Activated gamma-delta T cell treated with Interleukin-2 at 50 U/mL for 16 hours (primary cell): ENCODE measurements at places on chromosomes 2 and 18.

DNA sequence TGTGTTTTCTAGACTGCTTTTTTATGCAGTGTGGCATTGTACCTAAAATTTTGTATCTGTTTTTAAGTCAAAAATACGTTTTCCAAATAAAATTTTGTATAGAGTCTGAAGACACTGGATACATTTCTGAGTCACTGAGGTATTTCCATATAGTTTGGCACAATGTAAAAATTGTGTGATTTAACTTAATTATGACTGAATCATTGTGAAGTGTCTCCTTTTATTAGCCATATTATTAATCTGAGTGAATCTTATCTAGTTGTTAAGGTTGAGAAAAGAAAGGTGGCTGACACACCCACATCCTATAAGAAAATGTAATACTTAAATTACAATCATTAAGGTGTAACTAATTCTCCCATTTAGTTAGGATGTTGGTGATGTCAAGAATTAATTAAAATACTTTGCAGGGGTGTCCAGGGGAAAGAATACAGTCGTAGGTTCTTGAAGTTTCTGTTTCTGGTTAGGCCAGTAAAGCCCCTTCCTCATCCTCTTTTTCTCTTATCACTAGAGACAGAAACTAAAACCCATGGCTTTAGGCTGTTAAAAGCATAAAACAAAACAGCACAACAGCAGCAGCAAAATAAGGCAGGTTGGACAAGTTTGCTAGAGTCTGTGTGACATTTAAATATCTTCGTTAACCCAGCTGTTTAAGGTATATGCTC is 71.6 kb downstream of the UBE2E3 start:
- no peak for DNase-seq

DNA sequence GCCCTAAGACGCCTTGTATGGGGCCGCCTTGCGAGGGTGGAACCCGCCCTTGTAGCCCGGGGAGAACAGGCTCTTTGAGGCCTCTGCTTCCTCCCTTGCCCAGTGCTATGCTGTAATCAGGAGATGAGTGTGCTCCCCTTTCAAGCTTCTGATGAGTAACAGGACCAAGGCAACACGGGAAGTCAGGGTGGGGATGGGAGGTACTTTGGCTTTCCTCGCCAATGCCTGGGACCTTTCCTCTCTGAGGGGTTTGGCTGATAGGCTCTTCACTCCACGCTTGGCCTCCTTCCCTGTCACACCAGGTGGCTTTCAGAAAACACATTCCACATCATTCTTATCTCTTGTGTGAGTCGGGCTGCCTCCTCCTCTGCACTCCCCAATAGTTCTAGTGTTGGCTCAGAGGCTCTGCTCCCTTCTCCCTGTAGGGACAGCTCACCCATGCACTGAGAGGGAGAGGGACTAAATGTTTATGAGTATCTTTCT is 223.7 kb upstream of the TRIB2 start:
- DNase-seq: no peak

- no peak for DNase-seq
Measured at GRCh38 chr18:34121200-34121721, 103.5 kb downstream of the NOL4 start.

DNA sequence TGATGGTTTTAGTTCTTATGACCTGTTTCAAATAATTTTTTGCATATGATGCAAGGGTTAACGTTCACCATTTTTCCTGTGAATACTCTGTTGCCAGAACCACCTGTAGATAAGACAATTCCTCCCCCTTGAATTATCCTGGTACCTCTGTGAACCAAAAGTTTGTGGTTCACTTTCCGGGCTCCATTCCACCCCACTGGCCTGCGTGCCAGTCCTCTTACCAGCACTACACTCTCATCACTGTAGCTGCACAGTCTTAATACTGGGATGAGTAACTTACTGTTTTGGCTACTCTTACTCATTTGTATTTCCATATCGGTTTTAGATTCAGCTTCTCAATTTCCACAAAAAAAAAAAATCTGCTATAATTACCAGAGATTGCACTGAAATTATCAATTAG is 34.4 kb downstream of the AFG3L2 start:
- no peak for DNase-seq

GRCh38 chr2:161030260-161031063 is 129.8 kb upstream of the TANK start:
- no peak for DNase-seq

DNA sequence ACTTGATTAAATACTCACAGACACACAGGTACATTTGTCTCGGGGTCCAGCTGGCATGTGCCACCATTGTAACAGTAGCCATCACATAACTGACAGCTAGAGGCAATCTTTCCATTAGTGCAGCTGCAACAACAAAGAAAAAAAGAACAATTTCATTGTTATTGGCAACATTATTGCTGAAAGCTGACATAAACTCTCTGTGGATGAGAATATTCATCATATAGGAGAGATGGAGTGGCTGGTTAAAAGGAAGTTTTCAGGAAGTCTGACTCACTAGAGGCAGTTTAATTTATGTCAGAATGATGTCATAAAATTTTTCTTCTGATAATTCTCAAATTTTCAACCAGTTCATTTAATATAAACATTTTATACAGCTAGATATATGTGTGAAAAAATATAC is 1490.0 kb upstream of the NXPH2 start:
- DNase-seq: no peak

GRCh38 chr18:76064998-76065397 is 430.0 kb downstream of the ZNF516 start:
- DNase-seq: no peak

GRCh38 chr2:240238201-240238600 is 97.7 kb upstream of the OTOS start:
- DNase-seq: no peak

DNA sequence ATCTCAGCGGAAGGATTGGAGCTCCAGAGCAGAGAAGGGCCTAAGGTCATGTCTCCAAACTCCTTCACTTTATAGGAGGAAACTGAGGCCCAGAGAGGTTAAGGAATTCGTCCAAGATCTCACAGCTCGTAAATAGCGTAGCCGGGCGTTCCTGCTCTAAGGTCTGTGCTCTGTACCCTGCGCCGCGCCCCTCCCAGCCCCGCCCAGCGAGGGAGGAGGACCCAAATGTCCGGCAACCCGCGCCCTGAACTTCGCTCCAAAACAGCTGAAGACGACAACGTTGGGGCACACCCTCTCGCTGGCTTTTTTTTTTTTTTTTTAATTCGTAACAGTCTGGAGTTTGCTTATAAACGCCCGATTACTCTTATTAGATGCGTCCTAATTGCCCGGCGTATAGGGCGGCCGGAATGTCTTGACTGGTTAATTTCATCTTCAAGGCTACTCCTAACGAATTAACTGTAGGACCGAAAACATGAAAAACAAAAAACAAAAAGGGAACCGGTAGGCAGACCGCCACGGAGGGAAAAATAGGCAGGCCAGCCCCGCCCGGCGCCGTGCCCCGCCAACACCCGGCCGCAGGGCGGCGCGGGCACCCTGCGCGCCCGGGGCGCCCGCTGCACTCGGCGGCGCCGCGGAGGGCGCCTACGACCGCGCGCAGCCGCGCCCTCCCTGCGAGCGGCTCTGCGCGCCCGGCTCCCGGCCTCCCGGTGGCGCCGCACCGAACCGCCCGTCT is 928 bp upstream of the FOSL2 start:
- DNase-seq: peak; percentile 50

GRCh38 chr18:12768625-12769024 is 65.8 kb downstream of the PSMG2 start:
- DNase-seq: no peak

DNA sequence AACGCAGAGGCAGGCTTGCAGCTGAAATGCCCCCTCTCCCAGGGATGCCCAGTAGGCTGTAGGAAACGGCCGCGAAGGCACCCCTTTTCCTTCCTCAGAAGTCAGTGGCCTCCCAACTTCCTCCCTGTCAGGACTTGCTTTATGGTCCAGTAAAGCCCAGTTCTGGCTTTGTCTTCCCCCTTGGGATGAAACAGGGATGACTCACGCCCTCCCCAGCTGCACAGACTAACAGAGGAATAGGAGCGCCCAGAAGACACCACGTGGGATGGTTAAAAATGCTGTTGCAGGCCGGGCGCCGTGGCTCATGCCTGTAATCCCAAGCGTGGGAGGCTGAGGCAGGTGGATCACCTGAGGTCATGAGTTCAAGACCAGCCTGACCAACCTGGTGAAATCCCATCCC is 6.9 kb downstream of the CREG2 start:
- DNase-seq: no peak

- no peak for DNase-seq
Measured at GRCh38 chr18:57519668-57520424, 66.7 kb downstream of the FECH start.
